ENCODE measurements at places on chromosomes 2 and 18.

- no peak overlapping the region for H3K27ac ChIP-seq
- peaks cover 18% of the 10 kb centered on the region for H3K4me1 ChIP-seq
- H3K27me3 ChIP-seq: no peaks in the 10 kb centered on the region
Observed at GRCh38 chr2:24498121-24498520, 7.1 kb downstream of the NCOA1 start.

DNA sequence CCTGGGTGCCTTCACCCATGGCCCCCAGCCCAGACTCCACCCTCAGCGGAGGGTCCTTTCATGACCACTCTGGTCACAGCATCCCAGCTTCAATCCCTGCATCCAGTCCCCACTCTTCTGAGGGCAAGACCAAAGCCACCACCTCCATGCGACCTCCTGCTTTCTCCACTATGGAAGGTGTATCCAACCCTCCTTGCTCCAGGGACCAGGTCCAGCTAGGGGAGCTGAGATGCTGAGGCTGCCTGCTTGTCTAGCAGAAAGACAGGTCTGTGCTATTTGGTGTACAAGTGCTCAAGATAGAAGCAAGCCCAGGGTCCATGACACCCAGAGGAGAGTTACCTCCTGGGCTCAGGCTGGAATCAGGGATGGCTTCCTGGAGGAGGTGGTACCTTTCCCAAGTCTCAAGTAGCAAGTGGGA is 73.8 kb upstream of the RAB6C start:
- no peaks in the 10 kb centered on the region for H3K36me3 ChIP-seq
- no peaks in the 10 kb centered on the region for H3K27me3 ChIP-seq
- no peak overlapping the region for H3K27ac ChIP-seq

DNA sequence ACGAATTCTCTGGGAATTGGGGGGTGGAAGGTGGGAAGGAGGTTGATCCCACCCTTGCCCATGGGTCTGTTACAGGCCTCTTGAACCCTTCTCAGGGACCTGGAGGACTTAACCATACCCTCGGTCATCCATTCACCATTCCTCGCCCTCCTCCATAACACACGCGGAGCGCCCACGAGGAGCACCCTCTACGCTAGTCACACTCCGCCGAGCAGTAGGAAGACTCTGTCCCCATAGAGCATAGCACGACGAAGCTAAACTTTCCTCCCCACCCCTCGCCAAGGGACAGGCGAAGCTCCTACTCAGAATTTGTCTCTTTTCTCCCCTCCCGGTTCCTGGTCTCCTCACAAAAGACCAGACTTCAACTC is 611 bp upstream of the ITSN2 start:
- H3K27me3 ChIP-seq: no peaks in the 10 kb centered on the region
- H3K27ac ChIP-seq: peak overlapping the region; percentile 90
- no peak for DNase-seq

- DNase-seq: no peak
- peaks cover 29% of the 10 kb centered on the region for H3K36me3 ChIP-seq
- no peaks in the 10 kb centered on the region for H3K4me1 ChIP-seq
- no peaks in the 10 kb centered on the region for H3K27me3 ChIP-seq
- no peak overlapping the region for H3K27ac ChIP-seq
Observed at GRCh38 chr18:79458131-79458838, 62.6 kb downstream of the NFATC1 start.

GRCh38 chr2:120091436-120091835 is 78.6 kb downstream of the EPB41L5 start:
- no peaks in the 10 kb centered on the region for H3K27me3 ChIP-seq
- no peaks in the 10 kb centered on the region for H3K36me3 ChIP-seq
- DNase-seq: no peak
- no peak overlapping the region for H3K4me3 ChIP-seq

DNA sequence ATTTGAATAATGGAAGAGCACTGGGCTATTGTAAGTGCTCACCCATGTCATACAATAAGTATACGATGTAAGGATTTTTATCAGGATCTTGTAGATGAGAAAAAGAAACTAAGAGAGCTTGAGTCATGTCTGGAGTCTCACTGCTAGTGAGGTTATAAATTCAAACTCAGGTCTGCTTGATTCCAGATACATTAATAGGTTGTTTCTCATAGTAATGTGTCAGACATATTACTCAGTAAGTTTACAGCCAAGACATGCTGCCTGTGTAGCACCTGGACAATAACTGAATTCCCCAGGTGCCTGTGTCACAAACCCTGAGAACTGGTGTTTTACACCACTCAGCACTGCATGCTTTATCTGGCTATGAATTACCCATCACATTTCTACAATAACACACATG is 216.9 kb upstream of the LRP1B start:
- H3K27me3 ChIP-seq: no peaks in the 10 kb centered on the region
- no peak overlapping the region for H3K4me3 ChIP-seq
- no peaks in the 10 kb centered on the region for H3K36me3 ChIP-seq
- H3K4me1 ChIP-seq: no peaks in the 10 kb centered on the region
- no peak for DNase-seq

DNA sequence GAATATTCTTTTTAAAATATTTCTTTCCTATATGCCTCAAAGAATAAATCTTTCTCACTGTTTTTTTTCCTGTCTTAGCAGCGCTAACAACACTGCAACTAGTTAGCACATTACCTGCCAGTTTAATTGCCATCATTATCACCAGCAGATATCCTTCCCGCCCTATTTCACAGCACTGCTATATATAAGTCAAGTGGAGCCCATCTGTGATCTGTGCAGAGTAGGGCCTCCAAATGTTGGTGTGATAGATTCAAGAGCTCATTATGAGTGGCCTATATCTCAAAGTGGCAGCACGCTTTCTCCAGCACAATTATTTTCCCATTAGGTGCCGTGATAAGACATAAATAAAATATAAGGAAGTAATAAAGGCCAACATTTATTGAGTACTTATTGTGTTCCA is 19.8 kb upstream of the RGPD4 start:
- no peaks in the 10 kb centered on the region for H3K36me3 ChIP-seq
- H3K4me1 ChIP-seq: no peaks in the 10 kb centered on the region
- H3K4me3 ChIP-seq: no peak overlapping the region
- H3K27me3 ChIP-seq: no peaks in the 10 kb centered on the region
- H3K27ac ChIP-seq: no peak overlapping the region

- H3K27me3 ChIP-seq: no peaks in the 10 kb centered on the region
- H3K4me1 ChIP-seq: no peaks in the 10 kb centered on the region
- DNase-seq: no peak
- no peaks in the 10 kb centered on the region for H3K36me3 ChIP-seq
- no peak overlapping the region for H3K4me3 ChIP-seq
Observed at GRCh38 chr2:163667064-163667887, 68.5 kb downstream of the FIGN start.

DNA sequence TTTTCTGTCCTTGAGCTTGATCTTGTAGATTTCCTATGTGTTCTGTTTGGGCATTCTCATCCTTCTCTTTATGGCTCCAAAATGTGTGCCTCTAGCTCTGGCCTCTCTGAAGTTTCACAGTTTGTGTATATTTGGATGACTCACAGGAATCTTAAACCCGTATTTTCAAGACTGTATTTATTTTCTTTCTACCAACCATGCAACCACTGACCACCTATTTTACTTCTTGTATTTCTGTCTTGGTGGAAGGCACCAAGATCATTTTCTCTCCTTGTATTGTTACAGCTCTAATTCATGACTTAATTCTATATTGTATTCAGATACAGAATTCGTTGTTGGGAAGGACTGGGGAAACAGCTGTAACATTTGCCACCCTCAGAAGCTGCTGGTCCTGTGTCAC is 39.5 kb downstream of the ACSL3 start:
- no peaks in the 10 kb centered on the region for H3K4me1 ChIP-seq
- H3K4me3 ChIP-seq: no peak overlapping the region
- DNase-seq: no peak
- no peaks in the 10 kb centered on the region for H3K27me3 ChIP-seq
